ENCODE measurements at places on chromosomes 6 and 20. TPM values are rescaled to one million over a fixed set of nuclear protein-coding genes. Genes with fewer than 3 reads are reported as not detected.

The EBF4 gene
- 23.2 TPM for total RNA-seq

GRCh38 chr20:63941282-63942081, 14.7 kb downstream of the UCKL1 start:
- no peak for DNase-seq

- DNase-seq, result no peak
Measured at GRCh38 chr6:143490244-143490643, 21.3 kb downstream of the FUCA2 start.

The MYLK2 gene
- 1.6 TPM for total RNA-seq

- no peak for DNase-seq
Measured at GRCh38 chr6:82611751-82612150, 248.1 kb downstream of the TPBG start.

DNA sequence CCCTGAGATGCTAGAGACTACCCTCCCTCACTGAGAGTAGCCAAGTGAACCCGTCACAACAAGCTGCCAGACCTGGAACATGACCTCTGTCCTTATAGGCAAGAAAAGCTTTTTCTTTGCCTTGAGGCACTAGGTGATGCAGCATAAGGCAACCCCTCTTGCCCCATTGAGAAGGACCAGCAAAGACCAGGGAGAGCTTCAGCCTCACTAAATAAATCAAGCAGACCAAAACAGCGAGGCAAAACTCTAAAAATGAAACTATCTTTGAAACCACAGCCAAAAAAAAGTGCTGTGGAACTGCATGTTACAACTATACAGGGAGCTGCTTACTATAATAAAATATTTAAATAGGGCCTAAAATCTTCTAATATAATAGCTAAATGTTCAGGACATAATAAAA, 62.6 kb upstream of the FAM83B start:
- DNase-seq, result no peak

The CCN2 gene
- total RNA-seq, result 24.2 TPM

DNA sequence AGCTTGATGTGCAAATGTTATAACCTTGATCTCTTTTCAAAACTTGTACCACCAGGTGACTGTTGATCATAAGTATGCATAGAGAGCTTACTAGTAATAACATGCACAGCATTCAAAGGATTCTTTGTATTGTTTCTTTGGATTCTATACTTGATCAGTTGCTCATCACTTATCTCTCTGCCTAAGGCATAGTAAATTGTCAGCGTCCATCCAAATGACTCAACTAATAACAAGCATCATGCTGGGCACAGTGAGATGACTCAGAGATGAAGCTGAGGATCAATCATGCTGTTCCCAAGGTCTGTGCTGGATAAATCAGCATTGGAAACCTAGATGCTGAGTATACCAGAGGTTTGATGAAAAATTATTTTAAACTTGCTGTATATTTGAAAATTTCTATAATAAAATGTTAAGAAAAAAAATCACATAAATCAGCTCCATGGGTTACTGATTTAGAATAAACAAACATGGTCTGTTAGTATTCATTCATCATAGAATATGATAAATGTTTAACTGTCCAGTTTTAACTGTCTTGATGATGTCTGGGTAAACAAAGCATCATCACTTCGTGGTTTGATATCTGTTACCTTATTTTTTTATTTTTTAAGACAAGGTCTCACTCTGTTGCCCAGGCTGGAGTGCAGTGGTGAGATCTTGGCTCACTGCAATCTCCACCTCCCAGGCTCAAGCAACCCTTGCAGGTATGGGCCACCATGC, 45.6 kb upstream of the SGK1 start:
- DNase-seq, result no peak

DNA sequence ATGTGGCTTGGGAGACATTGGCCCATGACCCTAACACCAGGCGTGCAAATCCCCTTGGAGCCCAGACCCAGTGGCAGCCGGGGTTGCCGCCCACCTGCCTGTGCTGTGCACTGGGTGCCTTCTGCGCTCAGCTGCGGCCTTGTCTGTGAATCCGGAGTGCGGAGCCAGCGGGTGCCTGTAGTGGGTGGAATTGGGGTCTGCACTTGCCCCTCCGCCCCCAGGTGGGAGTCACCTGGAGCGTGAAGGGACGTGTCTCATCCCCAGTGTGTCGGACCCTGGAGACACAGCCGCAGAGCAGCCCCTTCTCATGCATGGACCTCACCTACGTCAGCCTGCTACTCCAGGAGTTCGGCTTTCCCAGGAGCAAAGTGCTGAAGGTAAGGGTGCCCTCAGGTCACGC, 22.9 kb upstream of the PYGB start:
- no peak for DNase-seq

- DNase-seq, result no peak
Measured at GRCh38 chr6:167399051-167399387, 74.1 kb downstream of the TTLL2 start.

DNA sequence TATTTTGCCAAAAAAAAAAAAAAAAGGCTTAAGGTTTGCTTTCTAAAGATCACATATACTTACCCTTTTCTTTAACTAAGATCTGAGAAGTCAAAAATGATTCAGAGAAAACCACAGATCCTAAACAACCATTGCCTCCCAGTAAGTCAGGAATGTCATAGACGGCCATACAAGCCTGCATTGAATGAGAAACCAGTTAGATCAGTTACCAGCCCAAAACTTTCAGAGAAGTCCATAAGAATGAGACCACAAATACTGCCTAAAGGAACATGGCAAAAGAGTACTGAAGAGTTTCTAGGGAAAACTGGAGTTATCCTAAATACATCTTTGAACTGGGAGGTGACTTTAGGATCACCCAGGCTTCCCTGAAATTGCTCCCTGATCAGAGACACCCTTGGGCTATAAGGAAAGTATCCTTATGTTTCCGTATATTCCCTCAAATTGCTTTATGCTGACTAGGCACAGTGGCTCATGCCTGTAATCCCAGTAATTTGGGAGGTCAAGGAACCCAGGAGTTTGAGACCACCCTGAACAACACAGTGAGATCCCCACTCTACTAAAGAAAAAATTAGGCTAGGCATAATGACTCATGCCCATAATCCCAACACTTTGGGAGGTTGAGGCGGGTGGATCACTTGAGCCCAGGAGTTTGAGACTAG, 79.4 kb upstream of the SLC4A11 start:
- no peak for DNase-seq

GRCh38 chr6:157326979-157327378, 3.7 kb upstream of the TMEM242 start:
- no peak for DNase-seq

DNA sequence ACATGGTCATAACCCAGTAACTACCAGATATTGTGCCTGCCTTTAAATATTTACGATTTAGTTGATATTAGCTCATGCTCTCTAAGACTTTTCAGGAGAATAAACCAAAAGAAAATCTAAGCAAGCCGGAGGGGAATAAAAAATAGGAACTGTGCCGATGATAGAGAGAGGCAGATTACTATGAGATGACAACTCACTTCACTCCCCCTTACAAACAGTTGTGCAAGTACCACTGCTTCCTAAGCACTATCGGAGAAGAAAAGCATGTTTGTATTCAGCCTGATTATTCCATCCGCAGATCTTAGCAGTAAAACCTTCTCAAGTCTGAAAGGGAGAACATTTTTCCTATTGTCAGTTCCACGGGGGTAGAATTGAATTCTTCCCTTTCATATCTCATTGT, 294.4 kb downstream of the KCNQ5 start:
- no peak for DNase-seq

DNA sequence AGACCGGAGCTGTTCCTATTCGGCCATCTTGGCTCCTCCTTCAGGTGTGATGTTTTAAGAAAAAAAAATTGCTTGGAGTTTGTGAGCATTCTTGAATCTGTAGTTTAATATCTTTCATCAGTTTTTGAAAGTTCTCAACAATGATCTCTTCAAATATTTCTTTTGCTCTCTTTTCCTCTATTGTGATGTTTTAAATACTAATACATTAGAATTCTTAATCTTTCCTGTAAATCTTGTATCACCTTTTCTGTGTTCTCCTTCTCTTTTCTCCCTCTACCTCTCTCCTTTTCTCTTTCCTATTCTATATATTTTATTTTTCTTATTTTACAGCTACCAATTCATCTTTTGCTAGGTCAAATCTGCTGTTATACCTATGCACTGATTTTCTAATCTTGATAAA, 212.3 kb downstream of the RPS12 start:
- DNase-seq, result no peak

The NUDT3 gene
- 47.5 TPM for total RNA-seq

DNA sequence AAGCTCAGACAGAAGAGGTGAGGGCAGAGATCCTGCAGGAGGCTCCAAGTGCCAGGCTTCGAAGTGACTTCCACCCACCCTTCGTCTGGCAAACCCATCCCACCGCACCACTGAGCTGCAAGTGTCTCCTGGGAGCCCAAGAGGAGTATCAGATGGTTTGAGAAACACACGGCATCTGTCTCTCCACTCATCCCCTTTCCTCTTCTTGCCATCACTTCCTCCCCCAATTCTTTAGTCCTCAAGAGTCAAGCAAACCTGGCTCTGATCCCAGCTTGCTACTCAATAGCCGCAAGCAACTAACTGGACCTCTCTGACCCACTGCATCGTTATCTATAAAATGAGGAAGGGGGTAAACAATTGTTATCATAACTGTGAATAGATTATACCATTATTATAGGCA, 142.1 kb downstream of the BMP7 start:
- no peak for DNase-seq

The SEC63 gene
- 114 TPM for total RNA-seq

DNA sequence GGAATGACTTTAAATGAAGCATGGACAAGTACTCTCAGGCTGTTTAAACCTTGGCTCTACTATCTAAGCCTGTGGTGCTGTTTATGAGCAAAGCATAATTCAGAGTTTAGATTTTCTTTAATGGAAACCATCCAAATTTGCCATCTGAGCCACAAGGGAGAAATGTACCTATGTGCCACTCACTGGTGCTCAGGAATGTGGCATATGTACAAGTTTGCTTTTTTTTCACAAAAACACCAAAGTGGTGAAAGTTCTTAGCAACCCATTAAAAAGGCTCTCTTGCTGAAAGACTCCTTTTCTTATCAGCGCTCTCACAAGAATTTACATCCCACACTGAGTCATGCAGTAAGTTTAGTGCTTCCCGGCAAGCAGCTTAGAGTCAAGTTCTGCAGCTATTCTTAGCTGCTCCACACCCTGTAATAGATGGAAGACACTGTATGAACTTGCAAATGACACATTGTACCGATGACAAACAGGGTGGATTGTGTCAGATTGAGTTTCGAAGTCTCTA, 57.3 kb upstream of the MLIP start:
- no peak for DNase-seq

- DNase-seq, result no peak
Measured at GRCh38 chr20:51128198-51128597, 105.3 kb upstream of the KCNG1 start.

The SMLR1 gene
- total RNA-seq, result not detected

Measured in neural crest cell (in vitro differentiated cells).